CD4-positive, alpha-beta memory T cell (primary cell): ENCODE measurements at places on chromosomes 6 and 20.

DNA sequence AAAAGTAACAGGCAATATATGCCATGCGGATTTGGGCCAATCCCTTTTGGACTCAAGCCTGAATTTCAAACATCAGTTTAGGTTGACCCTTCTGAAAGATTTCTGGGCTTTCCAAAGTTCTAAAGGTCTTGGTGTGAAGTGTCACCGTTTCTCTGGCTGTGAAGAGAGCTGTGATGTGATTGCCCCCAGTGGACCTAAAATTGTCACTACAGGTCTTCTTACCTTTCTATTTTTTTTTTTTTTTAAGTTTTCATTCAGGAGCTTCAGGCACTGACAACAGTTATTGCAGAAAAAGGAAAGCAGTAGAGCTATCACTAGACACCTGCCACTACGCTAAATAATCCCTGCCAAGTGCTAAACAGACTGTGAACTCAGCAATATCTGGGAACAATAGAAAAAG is 75.7 kb upstream of the OPRM1 start:
- H3K4me3 ChIP-seq, result no peak overlapping the region
- H3K27ac ChIP-seq, result no peak overlapping the region
- no peak for DNase-seq
- no peaks in the 10 kb centered on the region for H3K27me3 ChIP-seq

- H3K4me3 ChIP-seq, result no peak overlapping the region
- no peak for DNase-seq
- H3K36me3 ChIP-seq, result no peaks in the 10 kb centered on the region
- no peaks in the 10 kb centered on the region for H3K4me1 ChIP-seq
Measured at GRCh38 chr6:154473324-154473723, 37.2 kb downstream of the CNKSR3 start.

- no peak overlapping the region for H3K4me3 ChIP-seq
- no peak overlapping the region for H3K27ac ChIP-seq
- H3K36me3 ChIP-seq, result no peaks in the 10 kb centered on the region
- DNase-seq, result no peak
- no peaks in the 10 kb centered on the region for H3K4me1 ChIP-seq
- H3K27me3 ChIP-seq, result peaks cover 6% of the 10 kb centered on the region
Measured at GRCh38 chr6:52645976-52646375, 24.9 kb upstream of the TMEM14A start.

DNA sequence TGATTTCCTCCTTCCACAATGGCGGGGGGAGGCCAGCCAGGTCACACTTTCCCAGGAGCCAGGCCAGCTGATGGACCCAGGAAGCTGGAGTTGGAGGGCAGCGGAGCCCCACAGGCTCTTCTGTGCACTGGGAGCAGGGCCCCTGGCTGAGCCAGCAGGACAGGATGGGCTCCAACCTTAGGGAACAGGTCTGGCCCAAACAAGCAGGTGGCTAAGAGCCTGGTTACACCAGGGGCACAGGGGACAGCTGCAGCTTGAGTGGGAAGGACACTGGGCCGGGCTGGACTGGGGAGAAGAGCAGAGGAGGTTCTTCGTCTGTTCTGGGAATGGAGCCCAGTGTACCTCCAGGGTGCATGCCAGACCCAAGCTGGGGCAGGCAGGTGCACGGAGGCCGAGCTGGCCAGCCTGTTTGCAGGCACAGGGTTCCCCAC is 102.3 kb downstream of the DLL1 start:
- H3K4me3 ChIP-seq, result no peak overlapping the region
- DNase-seq, result no peak
- no peaks in the 10 kb centered on the region for H3K36me3 ChIP-seq
- no peak overlapping the region for H3K27ac ChIP-seq

DNA sequence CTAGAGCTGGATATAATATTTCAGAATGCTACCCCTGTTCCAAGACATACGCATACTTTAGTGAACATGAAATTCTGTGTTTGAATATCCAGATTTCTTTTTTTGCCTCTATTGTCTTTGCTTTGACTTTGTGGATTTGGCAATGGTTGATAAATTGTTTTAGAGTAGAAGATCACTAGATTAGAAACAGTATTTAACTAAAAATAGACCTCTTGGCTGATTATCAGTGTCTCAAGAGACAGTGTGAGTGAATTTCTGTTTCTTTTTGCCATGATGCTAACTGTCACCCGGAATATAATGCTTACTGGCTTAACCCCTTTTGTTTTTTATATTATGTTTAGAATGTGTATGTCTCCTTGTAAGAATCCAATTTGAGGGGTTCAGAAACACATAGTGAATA is 102.5 kb downstream of the PLCB1 start:
- no peak overlapping the region for H3K4me3 ChIP-seq
- H3K27ac ChIP-seq, result no peak overlapping the region
- no peak for DNase-seq
- no peaks in the 10 kb centered on the region for H3K36me3 ChIP-seq

- H3K36me3 ChIP-seq, result no peaks in the 10 kb centered on the region
- no peaks in the 10 kb centered on the region for H3K27me3 ChIP-seq
- DNase-seq, result no peak
- peaks cover 8% of the 10 kb centered on the region for H3K4me1 ChIP-seq
- no peak overlapping the region for H3K4me3 ChIP-seq
Measured at GRCh38 chr20:53405139-53405538, 188.5 kb downstream of the ZNF217 start.

DNA sequence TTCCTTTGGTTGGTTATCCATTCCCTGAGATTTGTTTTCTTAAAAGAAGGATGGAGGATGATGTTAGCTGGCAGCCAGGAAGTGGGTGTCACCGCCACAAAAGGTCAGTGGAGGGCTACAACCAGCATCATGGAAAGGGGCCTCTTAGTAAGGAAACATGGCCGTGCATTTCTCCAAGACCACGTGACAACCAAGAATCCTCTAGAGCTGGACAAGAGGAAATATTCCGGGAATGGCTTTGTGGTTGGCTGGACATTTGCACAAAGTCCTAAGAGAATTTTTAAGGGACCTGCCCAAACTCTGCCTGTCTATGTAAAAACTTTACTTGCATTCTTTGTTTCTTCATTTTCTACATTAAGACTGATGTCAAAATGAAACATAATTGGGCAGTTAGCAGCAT is 399.9 kb upstream of the MARCKS start:
- no peaks in the 10 kb centered on the region for H3K27me3 ChIP-seq
- no peak overlapping the region for H3K27ac ChIP-seq
- H3K36me3 ChIP-seq, result no peaks in the 10 kb centered on the region
- DNase-seq, result no peak
- no peak overlapping the region for H3K4me3 ChIP-seq

- DNase-seq, result no peak
- no peaks in the 10 kb centered on the region for H3K4me1 ChIP-seq
- H3K27ac ChIP-seq, result no peak overlapping the region
- H3K27me3 ChIP-seq, result no peaks in the 10 kb centered on the region
- H3K4me3 ChIP-seq, result no peak overlapping the region
Measured at GRCh38 chr20:6232436-6232835, 109.6 kb upstream of the FERMT1 start.

GRCh38 chr6:558089-558488 is 98.8 kb downstream of the HUS1B start:
- no peak overlapping the region for H3K27ac ChIP-seq
- no peak for DNase-seq
- peaks cover 8% of the 10 kb centered on the region for H3K4me1 ChIP-seq

DNA sequence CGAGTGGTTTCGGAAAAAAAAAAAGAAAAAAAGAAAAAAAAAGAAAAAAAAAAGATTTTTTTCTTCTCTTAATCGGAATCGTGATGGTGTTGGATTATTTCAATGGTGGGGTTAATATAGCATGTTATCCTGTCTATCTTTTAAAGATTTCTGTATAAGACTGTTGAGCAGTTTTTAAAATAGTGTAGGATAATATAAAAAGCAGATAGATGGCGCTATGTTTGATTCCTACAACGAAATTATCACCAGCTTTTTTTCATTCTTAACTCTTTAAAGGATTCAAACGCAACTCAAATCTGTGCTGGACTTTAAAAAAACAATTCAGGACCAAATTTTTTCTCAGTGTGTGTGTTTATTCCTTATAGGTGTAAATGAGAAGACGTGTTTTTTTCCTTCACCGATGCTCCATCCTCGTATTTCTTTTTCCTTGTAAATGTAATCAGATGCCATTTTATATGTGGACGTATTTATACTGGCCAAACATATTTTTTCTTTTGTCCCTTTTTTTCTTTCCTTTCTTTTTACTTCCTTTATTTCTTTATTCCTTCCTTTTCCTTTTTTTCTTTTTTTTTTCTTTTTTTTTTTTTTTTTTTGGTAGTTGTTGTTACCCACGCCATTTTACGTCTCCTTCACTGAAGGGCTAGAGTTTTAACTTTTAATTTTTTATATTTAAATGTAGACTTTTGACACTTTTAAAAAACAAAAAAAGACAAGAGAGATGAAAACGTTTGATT is 3.6 kb downstream of the SOX4 start:
- no peak overlapping the region for H3K27ac ChIP-seq
- H3K4me3 ChIP-seq, result no peak overlapping the region
- no peaks in the 10 kb centered on the region for H3K36me3 ChIP-seq
- H3K4me1 ChIP-seq, result peaks cover 30% of the 10 kb centered on the region

DNA sequence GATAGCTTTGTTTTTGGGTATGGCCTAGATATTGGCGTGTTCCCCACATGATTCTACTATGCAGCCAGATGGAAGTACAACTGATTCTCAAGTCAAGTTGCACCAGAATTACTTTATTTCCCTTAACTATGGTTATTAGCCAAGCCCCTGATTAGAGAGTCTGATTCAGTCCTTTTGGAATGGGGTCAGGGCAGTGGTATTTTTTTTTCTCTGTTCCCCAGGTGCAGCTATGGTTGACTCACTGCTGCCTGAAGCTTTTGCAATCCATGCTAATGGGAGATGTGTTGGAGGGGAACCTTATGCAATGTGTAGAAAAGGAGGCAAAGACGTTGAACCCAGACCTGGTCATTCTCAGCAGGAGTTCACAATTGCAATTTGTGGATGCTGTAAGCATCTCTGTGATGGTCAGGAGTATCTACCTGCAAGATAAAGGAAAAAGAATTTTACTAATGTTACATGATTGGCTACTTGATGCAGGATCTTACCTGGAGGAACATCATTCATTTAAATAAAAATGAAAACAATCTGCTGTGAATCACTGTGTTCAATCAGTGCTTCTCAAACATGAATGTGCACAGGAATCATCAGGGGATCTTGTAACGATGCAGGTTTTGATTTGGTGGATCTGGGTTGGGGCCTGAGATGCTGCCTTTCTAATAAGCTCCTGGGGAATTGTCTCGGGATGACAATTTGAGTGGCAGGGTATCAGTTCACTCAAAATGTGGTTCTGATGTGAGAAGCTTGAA is 49.4 kb downstream of the PFDN4 start:
- no peaks in the 10 kb centered on the region for H3K36me3 ChIP-seq
- H3K4me1 ChIP-seq, result no peaks in the 10 kb centered on the region
- H3K27me3 ChIP-seq, result no peaks in the 10 kb centered on the region

- no peaks in the 10 kb centered on the region for H3K27me3 ChIP-seq
- no peaks in the 10 kb centered on the region for H3K36me3 ChIP-seq
- H3K4me1 ChIP-seq, result peaks cover 54% of the 10 kb centered on the region
- DNase-seq, result peak; percentile 65
Measured at GRCh38 chr20:49669601-49670189, 44.0 kb downstream of the B4GALT5 start.
